ENCODE measurements at places on chromosomes 5 and 9.

DNA sequence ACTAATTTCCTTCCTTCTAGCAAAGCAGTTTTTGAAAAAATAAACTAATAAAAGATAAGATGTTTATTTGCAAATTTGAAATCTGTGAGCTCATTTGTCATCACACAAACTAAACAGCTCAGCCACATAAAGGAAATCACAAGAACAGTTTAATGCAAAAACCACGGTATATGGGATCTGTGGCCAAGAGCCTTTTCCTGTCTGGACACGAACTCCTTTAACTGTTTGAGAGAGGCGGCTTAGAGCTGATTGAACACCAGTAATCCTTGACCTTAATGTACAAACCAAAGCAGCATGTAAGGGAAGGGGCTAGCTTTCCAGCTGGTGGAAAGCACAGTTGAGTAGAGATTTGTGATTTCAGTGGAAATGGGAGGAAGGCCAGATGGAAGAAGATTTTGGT, 66.3 kb upstream of the SPINK5 start:
- no peak for DNase-seq

DNA sequence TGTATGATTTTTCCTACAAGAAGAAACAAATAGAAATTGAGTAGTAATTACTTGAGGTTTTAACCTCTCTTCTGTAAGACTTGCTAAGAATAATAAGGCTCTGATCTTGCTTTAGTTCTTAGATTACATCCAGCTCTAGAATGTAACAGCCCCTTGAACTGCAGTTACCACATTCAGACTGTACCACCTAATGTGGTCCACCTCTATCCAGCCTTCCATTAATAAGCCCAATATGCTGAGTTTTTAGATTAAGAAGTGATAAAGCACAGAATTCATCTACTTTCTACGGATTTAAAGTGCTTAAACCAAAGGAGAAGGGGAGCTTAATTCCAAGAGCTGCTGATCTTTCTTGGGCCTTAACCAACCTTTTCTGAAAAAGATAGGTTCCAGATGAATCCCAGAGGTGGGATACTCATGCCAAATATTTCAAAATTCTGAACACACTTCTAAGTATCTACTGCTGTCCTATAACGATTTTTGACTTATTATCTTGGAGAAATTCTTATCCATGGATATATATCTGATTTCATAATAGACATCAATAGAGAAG, 131.5 kb downstream of the ZNF608 start:
- no peak for DNase-seq

DNA sequence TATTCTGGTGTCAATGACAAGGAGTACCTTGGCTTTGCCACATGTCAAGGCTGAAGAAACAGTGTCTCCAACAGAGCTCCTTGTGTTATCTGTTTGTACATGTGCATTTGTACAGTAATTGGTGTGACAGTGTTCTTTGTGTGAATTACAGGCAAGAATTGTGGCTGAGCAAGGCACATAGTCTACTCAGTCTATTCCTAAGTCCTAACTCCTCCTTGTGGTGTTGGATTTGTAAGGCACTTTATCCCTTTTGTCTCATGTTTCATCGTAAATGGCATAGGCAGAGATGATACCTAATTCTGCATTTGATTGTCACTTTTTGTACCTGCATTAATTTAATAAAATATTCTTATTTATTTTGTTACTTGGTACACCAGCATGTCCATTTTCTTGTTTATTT, 19.8 kb downstream of the CD274 start:
- no peak for DNase-seq

- DNase-seq, result no peak
Observed at GRCh38 chr9:21294904-21295538, 10.1 kb downstream of the IFNA5 start.

DNA sequence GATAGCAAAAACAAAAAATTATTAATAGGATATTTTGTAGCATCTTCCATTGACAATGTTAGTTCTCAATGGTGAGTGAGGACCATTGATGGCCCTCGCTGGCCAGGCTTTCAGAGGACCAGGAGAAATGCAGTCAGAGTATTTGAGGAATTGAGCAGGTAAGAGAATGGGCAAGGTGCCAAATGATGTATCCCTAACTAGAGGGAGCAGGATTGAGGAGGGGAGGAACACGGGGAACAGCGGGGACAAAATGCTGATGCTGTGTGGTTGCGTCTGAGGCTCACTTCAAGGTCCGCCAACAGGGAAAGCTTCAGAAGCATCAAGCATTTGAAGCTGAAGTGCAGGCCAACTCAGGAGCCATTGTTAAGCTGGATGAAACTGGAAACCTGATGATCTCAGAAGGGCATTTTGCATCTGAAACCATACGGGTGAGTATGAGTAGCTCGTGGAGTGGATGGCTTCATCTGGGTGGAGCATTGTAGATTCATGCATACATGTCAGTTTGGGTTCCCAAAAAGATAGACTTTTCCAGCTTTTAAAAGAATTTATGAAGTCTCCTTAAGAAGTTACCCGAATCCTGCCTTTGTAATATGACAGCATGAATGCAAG, 16.2 kb downstream of the SPTAN1 start:
- no peak for DNase-seq

DNA sequence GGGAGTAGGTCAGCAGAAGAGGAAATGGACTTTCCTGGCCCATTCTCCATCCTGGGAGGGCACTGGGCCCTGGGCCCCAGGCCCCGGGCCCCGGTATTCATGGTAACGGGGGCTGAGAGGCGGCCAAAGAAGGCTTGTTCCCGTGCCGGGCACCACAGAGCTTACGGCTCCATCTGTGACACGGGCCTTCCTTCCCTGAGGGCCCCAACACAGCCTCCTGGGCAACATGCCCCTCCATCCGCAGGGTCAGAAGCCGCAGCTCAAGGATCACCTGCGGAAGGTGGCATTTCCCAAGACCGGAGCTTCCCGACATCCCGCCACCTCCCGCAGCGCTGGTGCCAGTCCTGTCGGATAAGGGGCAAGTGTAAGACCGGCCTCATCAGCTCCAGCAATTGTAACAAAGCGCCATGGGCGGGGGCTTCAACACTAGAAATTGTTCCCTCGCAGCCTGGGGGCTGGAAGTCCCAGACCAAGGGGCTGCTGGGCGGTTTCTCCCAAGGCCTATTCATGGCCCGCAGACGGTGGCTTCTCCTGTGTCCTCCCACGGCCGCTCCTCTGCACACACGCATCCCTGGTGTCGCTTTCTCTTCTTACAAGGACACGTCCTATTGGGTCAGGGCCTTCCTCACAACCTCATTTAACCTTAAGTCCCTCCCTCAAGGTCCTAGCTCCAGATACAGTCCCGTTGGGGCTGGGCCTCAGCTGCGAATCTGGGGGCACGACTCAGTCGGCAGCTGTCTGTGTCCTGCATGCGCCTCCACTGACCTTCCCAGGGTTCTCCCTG, 31.2 kb upstream of the SLC12A7 start:
- no peak for DNase-seq

GRCh38 chr5:157080286-157080685, 21.4 kb upstream of the HAVCR1 start:
- no peak for DNase-seq

- no peak for DNase-seq
Observed at GRCh38 chr5:151159649-151160373, 2.2 kb upstream of the ANXA6 start.

DNA sequence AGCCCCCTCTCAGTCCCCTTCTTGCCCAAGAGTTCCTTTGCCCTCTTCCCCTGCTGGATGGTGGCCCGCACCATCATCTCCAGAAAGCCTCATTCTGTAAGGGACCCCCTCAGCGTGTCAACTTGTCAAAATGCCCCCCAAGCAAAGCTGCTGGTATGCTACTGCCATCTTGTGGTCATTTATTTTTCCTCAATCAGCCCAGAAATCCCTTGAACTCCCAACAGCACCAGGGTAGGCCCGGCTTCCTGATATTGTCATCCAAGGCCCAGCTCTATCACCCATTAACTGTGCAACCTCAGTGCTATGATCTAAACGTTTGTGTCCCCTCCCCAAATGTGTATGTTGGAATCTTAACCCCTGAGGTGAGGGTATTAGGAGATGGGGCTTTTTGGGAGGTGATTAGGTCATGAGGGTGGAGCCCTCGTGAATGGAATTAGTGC, 53.2 kb upstream of the FBXW11 start:
- DNase-seq, result no peak

- no peak for DNase-seq
Observed at GRCh38 chr5:150077060-150077459, 9.3 kb downstream of the CSF1R start.

- no peak for DNase-seq
Observed at GRCh38 chr5:96875791-96876291, 459 bp upstream of the ERAP2 start.

DNA sequence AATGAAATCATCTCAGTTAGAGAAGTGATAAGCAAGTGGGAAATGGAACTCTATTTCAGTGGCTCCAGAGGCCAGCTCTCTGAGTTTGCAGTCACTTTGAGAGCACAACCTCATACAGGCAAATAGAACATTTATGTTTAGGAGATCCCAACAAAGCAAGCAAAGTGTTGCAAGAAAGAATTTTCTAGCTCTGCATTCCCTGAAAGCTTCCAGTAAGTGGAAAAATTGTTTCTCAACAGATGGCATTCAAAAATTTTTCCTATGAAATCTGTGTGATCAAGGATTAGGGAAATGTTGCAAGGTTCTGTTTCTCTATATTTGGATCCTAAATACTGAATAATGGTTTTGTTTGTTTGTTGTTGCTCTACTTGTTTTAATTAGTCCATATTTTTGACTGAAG, 764.2 kb upstream of the ZNF608 start:
- no peak for DNase-seq

DNA sequence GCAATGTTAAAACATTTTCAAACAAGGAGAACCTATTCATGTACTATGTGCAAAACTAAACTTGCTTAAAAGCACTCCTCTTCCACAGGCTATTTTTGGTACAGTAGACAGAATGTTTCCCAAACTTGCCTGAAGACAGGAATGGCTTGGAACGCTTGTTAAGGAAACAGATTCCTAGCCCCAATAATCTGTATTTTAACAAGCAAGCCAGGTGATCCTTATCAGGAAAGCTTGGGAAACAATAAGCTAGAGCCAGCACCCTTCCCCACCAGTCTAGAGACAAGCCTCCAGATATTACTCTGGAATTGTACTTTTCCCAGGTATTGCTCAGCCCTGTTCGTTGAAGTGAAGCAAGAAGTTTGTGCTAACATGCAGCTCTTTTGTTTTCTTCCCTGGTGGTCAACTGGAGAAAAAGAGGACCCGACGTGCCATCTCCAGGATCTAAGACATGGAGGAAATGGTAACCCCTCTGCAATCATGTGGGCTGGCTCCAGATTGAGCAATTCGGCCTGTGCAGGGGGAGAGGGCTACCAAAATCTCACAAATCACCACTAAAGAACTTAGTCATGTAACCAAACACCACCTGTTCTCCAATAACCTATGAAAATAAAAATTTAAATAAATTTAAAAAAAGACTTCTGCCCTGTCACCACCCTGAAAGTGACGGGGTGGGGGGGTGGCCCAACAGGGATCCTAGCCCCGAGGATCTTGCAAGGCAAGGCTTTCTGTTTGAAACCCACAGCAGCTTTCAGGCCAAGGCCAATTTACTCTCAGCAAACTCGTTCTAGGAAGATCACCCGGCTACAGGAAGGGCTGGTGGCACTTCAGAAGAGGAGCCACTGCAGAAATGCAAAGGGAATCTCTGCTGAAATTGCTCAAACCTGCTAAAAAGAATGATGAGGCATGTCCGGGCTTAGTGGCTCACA, 48.6 kb downstream of the SHB start:
- no peak for DNase-seq

GRCh38 chr9:4620881-4621555, 41.1 kb upstream of the PLPP6 start:
- no peak for DNase-seq

- DNase-seq, result no peak
Observed at GRCh38 chr5:93611976-93612854, 29.2 kb downstream of the NR2F1 start.
